Astrocyte of the cerebellum (primary cell): ENCODE measurements at places on chromosomes 12 and 14.

DNA sequence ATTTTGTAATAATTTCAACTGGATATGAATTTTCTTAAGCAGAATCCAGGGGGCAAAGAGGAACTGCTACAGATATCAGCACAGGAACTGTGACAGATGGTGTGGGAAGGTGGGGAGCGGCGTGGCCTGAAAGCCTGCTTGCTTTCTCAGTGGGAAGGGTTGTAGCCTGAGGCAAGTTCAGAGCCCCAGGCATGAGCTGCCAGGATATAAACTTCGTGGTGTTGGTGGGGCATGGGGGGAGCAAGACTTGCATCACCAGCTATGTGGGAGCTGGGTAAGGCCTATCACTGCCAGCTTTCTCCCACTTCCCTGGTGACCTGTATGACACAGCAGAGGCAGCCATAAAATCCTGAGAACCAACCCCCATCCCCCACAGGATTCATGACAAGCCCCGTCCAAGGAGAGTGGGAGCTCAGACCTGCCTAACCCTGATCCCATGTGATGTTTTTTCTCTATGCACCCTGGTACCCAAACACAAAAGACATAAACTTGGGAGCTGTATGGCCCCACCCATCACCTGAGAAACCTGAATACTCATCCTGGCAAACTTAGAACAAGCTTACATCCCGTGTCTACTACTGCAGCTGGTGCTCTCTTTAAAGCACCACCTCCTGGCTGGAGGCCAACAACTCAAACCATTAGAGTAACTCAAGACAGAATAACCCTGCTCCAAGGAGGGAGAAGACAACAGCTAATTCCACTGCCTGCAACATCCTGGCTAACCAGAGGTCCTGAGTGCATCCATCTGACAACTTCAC lies 16.5 kb downstream of the CLEC1A start:
- DNase-seq = no peak

GRCh38 chr12:95767703-95768102 lies 22.9 kb downstream of the NTN4 start:
- no peak for DNase-seq

- DNase-seq = no peak
These were observed 118.4 kb upstream of the NCOR2 start for GRCh38 chr12:124685689-124686369.

DNA sequence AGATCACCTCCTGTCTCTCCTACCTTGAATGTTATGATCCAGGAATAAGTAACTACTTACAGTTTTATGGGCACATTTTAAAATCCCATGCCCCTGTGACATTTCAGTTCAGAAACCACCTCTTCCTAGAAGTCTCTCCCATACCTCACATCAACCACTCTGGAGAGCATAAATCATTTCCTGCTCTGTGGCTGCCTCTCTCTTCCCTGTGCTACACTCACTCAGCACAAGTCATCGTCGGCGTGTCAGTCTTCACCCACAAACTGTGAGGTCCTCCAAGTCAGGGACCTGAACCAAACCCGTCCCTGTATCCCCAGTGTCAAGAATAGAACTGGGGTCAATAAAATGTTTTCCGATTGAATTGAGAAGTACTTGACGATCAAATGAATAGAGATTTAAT lies 863.3 kb downstream of the BCL11B start:
- no peak for DNase-seq

DNA sequence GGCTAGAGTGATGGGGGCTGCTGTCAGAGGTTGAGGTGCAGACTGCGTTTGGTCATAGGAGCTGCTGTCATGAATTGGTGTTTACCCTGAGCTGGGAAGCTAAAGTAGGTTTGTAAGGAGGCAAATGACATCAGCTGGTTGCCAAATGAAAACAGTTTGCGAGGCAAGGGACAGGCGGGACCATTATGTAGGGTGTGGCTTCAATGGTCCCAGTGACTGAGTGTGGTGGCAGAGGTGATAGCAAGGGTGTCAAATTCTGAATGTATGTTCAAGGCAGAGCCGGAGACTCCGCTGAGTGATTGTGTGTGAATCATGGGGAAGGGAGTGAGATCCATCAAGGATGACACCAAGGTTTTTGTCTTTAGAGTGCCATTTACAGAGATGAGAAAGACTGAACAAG lies 359.5 kb downstream of the VRK1 start:
- DNase-seq = no peak

GRCh38 chr14:100076606-100077005 lies 11.4 kb downstream of the EVL start:
- no peak for DNase-seq

GRCh38 chr12:116590561-116590960 lies 31.4 kb downstream of the MAP1LC3B2 start:
- no peak for DNase-seq

- no peak for DNase-seq
These were observed 707 bp upstream of the MED6 start for GRCh38 chr14:70601162-70601561.

DNA sequence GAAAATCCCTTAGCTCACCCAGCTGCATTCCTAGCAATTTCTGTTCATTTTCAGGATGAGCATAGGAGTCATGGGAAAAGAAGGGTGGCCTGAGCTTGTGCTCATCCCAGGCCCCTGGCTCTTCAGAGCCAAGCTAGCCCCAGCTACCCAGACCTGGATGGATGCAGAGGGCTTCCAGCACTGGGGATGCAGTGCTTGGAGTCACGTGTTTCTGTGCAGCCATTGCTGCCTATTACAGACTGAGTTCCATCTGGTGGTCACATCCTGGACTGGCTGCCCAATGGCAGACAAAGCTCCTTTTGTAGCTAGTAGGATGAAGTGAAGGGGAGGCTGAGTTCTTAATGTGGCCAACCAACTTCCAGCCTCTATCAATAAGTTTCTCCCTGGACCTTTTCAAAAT lies 54.2 kb upstream of the JDP2 start:
- DNase-seq = no peak

- DNase-seq = peak; percentile 39
These were observed 45.6 kb downstream of the AACS start for GRCh38 chr12:125110641-125111360.

DNA sequence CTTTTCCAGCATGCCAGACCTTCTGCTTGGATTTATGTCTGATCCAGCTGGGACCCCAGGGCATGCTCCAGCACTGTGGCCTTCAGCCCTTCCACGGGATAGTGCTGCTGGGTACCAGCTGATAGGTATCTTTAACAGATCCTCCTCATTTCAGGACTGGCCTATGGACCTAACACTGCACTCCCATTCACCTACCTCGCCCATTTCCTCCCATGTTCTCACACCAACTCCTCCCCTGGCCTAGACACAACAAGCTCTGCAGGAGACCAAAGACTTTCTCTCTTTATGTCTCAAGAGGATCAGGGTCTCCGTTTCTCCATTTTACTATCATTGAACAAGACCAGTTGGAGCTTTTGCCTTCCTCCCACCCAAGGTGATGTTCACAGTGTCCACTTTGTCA lies 140.0 kb upstream of the TMCC3 start:
- DNase-seq = no peak

DNA sequence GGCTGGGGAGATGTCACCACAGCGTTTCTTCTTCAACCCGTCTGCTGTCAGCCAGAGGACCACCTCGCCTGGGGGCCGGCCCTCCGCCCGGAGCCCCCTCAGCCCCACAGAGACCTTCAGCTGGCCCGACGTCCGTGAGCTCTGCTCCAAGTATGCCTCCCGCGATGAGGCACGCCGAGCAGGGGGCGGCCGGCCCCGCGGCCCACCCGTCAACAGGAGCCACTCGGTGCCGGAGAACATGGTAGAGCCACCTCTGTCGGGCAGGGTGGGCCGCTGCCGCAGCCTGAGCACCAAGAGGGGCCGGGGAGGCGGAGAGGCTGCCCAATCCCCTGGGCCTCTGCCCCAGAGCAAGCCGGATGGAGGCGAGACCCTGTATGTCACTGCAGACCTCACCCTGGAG lies 38.8 kb downstream of the PLEKHG3 start:
- DNase-seq = no peak

DNA sequence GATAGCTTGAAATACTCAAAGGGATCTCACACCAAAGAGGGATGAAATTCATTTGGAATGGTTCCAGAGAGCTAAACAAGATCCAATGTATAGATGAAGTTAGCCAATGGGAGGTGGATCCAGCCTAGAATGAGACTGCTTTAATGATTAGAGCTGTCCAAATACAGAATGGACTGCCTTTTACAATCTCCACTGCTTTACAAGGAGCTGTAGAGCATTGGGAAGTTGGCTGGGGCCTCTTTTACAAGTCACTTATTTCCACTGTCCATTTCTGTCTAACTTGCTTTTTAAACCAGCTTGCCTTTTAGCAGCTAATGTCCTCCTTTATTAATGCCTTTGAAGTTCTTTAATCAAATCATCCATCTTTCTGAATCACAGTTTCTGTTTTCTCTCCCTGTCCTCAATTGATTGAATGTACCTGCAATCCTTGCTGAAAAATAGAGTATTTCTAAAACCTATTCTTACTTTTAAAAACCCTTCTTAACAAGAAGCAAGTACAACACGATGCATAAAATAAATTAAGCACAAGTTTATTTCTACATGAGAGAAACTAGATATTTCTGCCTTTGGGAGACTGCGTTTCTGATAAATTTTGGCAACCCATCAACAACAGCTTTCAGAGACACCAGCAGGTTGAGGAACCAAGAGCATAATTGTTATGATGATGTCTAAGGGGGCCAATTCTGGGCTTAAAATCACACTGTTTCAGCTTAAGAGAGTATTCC lies 3.4 kb upstream of the ATP2A2 start:
- no peak for DNase-seq

GRCh38 chr14:80150301-80150700 lies 61.0 kb downstream of the DIO2 start:
- no peak for DNase-seq

GRCh38 chr12:119868992-119869391 lies 8.1 kb downstream of the CIT start:
- no peak for DNase-seq

- no peak for DNase-seq
These were observed 67.3 kb upstream of the HOXC13 start for GRCh38 chr12:53871367-53871766.

DNA sequence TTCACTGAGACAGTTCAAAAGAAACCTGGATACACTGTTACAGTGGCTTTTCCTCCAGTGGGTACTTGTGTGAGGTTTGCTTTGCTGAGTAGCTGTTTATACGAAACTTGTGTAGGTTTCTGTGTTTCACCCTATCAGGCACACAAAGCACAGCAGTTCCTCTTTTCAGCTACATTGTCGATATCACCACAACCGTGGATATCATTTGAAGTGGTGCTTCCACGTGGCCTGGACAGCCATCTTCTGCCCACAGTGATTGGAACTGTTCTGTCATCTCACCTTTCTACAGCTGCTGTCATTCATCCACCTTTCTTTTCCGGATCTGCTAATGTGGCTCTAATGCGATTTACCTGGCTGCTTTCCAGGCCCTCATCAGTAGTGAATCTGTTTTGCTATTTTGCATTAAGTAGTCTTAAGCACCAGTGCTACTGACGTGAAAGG lies 368.8 kb downstream of the SYT1 start:
- DNase-seq = no peak

DNA sequence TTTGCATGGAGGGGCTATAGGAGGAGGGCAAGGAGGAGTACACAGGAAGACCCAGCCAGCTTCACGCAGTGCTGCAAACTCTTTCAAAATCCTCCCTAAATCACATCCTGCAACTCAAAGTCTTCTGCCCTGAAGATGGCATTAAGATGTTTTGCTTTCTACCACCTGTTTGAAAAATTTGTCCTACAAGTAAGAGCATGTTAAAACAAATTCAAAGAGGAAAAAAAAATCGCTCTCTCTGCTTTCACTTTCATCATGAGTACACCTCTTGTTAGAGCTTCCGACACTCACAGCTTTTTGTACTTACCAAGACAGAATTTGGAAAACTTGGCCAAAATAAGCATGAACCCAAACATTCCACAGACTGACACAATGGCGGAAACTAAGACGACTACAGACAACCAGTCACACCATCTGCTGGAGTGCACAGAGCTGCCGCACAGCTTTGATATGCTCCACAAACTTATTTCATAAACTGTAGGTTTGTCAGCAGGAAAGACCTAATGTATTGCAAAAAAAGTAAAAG lies 21.3 kb downstream of the GCH1 start:
- DNase-seq = peak; percentile 27

DNA sequence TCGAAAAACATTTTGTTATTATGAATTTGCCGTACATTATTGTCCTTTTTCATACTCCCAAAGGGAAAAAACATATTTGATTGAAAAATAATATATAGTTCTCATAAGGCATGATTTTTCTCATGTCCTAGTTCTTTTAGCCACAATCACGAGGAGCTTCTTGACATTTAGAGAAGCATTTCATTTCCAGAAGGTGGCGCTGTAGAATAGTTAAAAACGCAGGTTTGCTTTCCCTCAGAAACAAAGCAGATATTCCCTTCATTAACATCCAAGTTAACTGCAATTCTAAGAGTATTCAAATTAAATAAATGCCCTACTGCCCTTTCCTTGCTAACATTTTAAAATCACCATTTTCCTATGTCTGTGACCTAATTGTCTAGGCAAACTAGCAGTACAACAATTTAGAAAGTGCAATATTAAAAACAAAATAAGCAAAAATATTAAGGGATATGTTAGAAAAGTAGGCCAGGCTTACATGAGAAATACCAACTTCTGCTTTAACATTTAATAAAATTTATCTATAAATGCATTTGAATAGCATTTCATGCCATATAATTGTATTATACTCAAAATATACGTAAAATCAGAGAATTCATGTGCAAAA lies 10.9 kb upstream of the PIK3C2G start:
- peak; percentile 76 for DNase-seq

GRCh38 chr14:41299924-41300323 lies 306.8 kb upstream of the LRFN5 start:
- DNase-seq = no peak

DNA sequence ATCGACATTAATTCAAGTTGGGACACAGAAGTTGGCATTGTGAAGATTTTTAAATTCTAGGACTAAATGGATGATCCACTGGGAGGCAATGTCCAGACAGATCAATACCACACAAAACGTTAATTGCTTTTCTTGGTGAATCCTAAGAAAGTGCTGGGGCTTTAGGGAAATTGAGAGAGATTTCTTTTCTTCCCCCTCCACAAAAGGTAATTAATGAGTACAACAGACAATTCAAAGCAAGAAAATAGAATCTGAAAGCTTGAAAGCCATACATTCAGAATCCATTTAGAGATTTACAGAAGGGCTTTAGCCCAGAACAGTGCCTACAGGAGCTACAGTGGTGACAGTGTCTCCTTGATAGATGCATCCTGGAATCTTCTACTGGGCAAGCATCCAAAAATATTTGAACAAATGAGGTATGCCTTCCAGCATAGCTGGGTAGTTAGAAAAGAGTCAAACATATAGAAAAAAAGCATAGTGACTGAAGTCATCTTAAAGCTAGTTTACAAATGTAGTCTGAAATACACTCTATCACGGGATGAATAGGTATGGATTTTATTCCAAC lies 718.1 kb downstream of the DIO2 start:
- DNase-seq = no peak

- no peak for DNase-seq
These were observed 764 bp upstream of the SPTB start for GRCh38 chr14:64880221-64881121.

DNA sequence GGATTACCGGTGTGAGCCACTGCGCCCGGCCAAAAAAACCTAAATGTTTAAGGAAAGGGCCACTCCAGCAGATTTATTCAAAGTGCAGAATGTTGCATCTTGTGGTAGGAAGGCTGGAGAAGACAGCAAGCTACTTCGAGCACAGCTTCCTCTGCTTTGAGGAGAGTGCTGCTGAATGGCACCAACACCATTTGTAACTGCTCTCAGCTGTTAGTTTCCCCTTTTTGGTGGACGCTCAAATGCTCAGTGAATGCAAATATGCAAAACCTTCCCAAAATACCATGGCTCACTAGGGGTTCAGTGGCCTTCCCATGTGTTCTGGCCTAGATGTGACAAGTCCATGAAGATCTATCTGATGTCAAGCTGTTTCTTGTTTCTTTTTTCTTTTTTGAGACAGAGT lies 2.9 kb upstream of the TDRD9 start:
- no peak for DNase-seq

GRCh38 chr12:115820656-115821055 lies 456.8 kb downstream of the MED13L start:
- DNase-seq = no peak
